ENCODE measurements at places on chromosomes 7 and 10.
A peak's percentile ranks its signal among the peaks of the same experiment; 100 is the strongest.

DNA sequence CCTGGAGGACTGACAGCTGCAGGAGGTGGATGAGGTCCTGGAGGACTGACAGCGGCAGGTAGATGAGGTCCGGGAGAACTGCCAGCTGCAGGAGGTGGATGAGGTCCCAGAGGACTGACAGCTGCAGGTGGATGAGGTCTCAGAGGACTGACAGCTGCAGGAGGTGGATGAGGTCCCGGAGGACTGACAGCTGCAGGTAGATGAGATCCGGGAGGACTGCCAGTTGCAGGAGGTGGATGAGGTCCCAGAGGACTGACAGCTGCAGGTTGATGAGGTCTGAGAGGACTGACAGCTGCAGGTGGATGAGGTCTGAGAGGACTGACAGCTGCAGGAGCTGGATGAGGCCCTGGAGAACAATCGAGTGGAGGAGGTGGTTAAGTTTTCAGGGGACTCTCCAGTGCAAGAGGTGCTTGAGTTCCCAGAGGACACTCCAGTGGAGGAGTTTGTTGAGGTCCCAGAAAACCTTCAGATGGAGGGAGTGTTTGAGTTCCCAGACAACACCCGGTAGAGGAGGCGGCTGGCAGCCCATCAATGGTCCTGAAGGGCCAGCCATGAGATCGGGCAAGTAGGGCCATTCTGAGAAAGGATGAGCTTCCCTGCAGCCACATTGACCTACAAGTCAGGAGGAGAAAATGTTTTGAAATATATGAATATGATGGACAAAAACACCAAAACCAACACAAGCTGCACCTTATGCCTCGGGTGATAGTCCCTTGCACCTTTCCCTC lies 4.7 kb upstream of the EIF5AL1 start:
- DNase-seq = no peak

- DNase-seq = no peak
Measured at GRCh38 chr10:125231116-125231812, 70.9 kb upstream of the CTBP2 start.

DNA sequence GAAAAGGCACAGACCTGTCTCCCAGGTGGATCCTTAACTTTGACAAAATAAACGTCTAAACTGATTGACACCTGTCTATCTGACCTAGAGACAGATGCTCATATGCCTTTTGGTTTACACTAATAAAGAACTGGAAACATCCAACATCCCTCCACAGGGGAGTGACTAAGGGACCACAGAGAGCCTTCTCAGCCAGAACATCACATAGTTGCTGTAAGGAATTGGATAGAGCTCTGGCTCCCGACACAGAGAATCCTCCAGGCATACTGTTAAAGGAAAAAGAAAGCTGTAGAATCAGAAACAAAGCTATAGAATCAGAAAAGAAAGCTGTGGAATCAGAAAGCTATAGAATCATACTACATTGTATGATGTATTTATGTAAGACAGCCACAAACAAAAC lies 258.8 kb downstream of the STK31 start:
- no peak for DNase-seq

- no peak for DNase-seq
Measured at GRCh38 chr7:90626013-90626412, 29.9 kb downstream of the CDK14 start.

DNA sequence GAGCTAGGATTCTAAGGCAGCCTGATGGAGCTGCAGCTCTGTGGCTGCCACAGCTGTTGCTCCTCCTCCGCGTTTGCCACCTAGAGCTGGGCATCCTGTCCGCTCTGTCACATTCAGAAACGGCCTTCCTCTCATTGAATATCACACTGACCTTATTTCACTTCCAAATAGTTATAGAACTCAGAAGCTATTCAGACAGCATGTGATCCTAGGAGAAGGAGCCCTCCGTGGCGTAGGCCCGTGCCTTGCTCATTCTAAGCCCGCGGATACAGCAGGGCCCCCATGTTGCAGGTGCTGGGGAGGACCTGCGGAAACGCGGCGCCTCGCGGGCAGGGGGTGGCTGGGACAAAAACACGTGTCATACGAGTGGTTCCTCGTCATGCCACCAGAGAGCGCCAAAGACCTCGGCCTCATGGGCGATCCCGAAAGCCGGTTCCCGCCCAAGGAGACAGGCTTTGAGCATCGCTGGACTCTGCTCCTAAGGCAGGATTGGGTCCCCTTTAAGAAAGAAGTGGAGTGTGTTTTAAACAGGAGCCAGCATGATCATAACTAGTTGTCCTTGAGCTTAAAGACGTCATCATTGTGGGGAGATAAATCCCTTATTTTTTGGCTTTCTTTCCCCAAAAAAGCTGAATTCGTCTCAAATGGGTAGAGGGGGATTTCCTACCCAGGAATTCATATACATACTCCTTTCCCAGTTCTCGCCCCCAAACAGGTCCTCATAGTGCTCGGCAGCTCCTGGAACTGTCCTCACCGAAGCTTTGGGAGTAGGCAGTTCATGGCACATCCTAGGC lies 17.9 kb upstream of the FIGNL1 start:
- peak; percentile 88 for DNase-seq

- no peak for DNase-seq
Measured at GRCh38 chr10:111784946-111785465, 398.6 kb downstream of the GPAM start.

DNA sequence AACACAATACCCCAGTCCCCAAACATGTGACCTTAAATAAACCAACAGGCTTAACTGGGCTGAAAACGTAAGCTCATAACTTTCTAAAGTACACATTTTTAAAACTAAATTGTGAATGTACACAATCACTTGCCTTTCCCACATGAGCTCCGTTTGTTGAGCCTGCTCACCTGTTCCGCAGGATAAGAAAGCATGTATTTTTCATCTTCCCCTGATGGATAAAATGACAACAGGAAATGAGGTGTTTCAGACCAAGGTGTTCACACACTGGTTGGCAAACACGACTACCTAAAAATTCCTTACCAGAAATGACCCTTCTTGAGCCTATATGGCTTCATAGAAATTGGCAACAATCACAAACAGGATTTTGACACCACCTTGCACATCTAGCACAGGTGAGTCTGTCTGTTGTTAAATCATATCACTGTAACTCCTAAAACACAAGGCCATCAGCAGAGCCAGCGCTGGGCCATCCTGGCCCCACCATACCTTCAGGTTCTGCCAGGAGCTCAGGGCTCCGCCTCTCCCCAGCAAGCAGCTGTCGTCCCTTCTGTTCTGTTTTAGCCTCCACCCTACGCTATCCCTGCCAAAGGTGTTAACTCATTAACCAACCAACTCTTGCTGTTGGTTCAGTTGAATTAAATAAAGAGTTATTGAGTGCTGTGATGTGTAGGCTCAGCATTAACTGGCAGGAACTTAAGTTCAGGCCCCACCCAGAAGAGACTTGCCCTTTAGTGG lies 73.6 kb upstream of the RNF32 start:
- no peak for DNase-seq

GRCh38 chr7:43647673-43648472 lies 65.0 kb downstream of the STK17A start:
- peak; percentile 48 for DNase-seq

- no peak for DNase-seq
Measured at GRCh38 chr7:105365541-105366534, 22.9 kb downstream of the SRPK2 start.

GRCh38 chr7:117564080-117564479 lies 84.3 kb downstream of the CFTR start:
- no peak for DNase-seq

- no peak for DNase-seq
Measured at GRCh38 chr7:87359366-87359765, 13.9 kb downstream of the CROT start.

GRCh38 chr10:118161461-118162246 lies 114.9 kb upstream of the RAB11FIP2 start:
- DNase-seq = no peak

DNA sequence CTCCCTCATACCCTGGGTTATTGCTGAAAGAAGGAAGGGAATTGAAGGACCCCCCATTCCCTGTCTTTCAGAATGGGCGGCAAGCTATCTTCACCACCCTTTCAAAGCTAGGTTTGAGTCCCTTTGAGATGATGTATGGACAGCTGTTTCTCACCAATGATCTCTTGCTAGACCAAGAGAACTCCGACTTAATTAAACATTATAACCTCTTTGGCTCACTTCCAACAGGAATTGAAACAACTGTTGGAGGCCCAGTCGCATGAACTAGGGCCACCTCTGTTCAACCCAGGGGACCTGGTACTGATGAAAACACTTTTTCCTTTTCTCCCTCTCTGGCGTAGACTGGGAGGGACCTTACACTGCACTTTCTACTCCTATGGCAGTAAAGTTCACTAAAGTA lies 110.6 kb downstream of the ITGB8 start:
- DNase-seq = no peak

- no peak for DNase-seq
Measured at GRCh38 chr10:120614680-120615079, 157.7 kb downstream of the PLPP4 start.

DNA sequence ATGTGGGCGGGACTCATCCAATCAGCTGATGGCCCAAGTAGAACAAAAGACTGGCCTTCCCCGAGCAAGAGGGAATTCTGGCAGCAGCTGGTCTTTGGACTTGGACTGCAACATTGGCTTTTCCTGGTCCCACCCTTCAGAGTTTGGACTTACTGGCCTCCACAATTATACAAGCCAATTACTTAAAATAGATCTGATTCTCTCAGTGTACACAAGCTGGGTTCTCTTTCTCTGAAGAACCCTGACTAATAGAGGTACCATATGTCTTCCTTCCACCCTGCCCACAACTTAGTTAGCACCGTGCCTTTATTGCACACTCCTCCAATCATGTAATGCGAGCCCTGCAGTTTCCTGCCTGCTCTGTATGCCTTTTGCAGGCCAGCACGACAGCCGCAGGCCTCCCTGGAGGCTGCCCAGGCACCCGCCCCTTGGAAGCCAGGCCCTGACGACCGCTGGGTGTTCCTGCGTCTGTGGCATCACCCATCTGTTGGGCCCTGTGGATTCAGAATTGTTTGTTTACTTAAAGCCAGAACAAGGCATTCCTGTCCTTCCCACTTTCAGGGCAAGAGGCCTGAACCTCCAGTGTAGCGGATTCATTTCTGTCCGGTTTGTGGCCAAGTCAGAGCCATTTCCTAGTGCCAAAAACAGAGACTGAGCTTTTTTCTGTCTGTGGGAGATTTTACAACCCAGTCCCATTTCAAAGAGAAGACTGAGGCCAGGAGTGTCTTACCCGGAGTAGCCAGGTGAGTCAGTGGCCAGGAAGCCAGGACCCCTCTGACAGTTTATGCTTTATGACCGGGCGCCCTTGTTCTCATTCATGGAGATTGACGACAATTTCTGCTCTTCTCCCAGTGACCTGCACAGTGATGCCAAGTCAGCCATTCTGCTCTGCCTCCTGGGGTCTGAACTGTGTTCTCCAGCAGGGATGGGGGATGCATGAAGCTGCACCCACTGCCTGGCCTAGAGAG lies 968 bp upstream of the INMT start:
- no peak for DNase-seq

DNA sequence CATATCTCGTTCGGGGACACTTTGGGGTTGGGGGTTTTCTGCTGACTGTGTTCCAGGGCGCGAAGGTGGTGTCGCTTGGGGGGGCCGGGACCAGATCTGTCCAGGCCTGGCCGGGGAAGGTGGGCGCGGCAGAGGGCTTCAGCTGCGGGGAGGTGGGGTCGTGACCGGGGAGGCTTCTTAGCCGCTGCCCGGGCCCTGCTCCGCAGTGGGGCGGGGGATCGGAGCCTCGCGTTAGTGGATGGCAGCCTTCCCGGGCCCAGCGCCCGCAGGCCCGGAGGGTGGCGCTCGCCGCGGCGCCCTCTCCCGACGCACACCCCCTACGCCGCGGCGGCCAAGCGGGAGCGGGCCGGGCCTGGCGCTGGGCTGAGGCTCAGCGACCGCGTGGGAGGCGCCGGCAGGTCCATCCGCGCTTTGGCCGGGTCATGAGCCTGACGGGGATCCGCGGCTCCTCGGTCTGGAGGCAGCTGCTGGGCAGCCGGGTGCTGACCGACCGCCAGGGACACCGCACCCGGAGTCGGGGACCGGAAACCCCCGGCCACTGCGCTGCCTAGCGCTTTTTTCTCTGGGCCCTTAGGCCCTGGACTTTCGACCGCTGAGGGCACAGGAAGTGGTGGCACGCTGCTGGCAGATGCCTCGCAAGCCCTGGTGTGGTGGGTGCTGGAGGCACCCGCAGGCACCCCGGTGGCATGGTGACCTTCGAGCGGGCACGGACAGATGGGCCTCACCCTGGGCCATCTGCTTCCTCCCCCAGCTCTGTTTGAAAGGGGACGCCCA lies 1.2 kb downstream of the AGAP3 start:
- peak; percentile 30 for DNase-seq

DNA sequence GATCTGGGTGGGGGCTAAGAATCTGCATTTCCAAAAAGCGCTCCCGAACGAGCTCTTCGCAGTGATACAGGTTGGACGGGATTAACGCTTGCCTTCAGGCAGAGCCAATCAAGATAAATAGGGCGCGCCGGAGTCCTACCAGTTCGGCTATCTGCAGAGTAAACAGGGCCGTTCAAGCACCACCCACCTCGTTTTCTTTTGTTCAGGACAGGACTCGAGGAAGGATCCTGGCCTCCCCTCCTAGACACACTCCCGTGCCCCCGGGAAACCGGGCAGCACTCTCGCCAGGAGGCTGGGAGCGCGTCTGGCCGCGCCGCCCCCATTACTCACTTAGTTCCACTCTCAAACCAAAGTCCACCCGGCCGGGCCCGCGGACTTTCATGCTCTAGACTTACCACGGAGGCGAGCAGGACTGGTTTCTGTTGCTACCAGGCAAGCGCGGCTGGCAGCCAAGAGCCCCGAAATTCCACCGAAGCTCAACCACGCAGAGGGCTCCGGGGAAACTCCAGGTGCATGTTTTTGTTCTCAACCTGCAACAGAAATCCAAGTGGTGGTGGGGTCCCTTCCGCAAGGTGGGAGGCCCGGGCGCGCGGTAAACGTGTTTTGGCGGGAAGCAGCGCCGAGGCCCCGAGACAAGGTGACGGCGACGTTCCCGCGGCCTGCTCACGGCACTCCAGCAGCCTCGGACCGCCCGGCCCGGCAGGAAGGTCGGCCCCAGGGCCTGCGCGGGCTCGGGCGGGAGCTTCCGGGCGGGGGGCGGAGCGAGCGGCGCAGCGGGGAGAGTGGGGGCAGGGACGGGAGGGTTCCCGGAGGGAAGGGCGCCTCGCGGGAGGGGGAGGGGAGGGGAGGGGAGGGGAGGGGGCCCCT lies 12.7 kb downstream of the HNRNPF start:
- DNase-seq = peak; percentile 85

- DNase-seq = peak; percentile 59
Measured at GRCh38 chr7:76515999-76516443, 5.7 kb downstream of the UPK3B start.

DNA sequence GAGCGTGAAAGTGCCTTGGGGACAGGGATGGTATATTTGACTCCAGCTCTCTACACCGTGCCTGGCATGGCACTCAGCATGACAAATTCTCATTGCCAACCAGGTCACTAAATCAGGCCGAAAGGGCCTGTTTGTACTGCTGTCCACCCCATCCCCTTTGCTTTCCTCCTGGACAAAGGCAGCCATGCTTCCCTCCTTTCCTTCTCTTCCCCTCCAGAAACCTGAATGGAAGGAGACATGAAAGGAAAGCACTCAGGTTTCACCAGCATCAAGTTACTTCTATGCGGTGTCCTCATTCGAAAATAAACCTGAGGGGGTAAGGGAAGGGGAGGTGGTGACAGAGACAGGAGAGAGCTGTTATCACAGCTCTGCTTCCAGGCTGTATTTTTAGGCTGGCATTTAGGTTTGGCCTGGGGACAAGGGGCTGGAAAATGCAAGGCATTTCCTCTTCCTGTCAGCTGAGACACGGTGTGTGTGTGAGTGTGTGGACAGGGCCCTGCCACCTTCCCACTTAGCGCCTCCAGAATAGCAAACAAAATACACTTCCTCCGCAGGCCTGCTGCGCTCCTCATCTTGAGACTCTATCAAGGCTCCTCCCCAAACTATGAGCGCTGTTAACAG lies 79.9 kb upstream of the COL13A1 start:
- no peak for DNase-seq

- no peak for DNase-seq
Measured at GRCh38 chr7:126608339-126608776, 644.4 kb downstream of the GRM8 start.

Measured in activated CD8-positive, alpha-beta T cell treated with anti-CD3 and anti-CD28 coated beads, Interleukin-2, amount 10 ng/mL, durations not matched to agents 7 days and 5 days (primary cell).